Activated CD4-positive, alpha-beta T cell treated with anti-CD3 and anti-CD28 coated beads, Interleukin-2, amount 10 ng/mL, durations not matched to agents 24 days and 14 days (primary cell): ENCODE measurements at places on chromosomes 1 and 21. TPM values are rescaled to one million over a fixed set of nuclear protein-coding genes. Genes with fewer than 3 reads are reported as not detected.

CR1 gene
- not detected in 2 replicates for total RNA-seq

THEM5 gene
- total RNA-seq, result not detected in 2 replicates

DNA sequence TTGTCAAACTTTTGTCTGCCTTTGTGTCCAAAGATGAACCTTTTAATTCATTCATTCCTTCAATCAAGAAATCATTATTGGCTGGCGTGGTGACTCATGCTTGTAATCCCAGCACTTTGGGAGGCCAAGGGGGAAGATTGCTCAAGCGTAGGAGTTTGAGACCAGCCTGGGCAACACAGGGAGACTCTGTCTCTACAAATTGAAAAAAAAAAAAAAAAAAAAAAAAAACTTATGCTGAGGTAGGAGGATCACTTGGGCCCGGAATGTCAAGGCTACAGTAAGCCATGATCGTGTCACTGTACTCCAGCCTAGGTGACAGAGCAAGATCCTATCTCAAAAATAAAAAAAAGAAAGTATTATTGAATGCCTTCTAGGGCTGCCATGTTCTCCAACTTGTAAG, 51.3 kb upstream of the CXADR start:
- no peak for DNase-seq

THAP3 gene
- 19.5 and 24.6 TPM in 2 replicates for total RNA-seq

- DNase-seq, result no peak
Observed at GRCh38 chr1:209404577-209404976, 178.9 kb upstream of the CAMK1G start.

GRCh38 chr1:6580119-6580592, 362 bp downstream of the ZBTB48 start:
- no peak for DNase-seq

DNA sequence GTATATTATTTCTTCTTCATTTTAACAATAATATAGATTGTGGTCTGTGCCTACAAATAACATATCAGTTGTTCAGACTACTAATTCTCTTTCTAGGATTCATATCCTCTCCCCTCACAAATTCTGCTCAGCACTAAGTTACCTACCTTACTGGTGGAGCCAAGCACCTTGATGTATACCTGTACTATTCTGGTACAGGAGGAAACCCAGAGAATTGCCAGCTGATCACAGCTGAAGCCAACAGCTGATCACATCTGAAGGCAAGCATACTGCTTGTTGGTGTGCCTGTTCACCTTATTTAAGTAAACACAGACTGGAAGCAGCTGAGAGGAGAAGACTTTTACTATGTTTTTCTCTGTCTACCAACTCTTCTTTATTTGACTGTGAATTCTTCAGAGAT, 101.8 kb downstream of the PBX1 start:
- peak; percentile 54 for DNase-seq
